ENCODE measurements at places on chromosomes 2 and 18.

GRCh38 chr2:2993172-2993692 is 384.4 kb downstream of the EIPR1 start:
- no peak for DNase-seq

DNA sequence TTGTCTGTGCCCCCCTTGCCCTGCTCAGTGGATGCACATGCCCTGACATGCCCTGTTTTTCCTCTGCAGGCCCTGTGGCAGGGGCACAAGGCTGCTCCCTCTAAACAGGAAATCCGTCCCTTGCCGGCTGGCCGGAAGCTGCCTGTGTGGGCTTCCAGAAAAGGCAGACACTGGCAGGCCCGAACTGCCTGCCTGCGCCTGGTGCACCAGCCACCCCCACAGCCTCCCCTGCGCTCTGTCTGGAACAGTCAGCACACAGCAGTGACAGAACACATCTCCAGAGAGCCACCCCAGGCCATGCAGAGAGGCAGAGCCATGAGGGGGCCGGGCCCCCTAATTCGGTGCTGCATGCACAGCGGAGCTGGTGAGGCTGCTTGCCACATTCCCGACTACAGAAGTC is 33.5 kb downstream of the LOXHD1 start:
- no peak for DNase-seq

GRCh38 chr2:67260343-67261277 is 136.5 kb upstream of the ETAA1 start:
- DNase-seq, result no peak

GRCh38 chr18:39105104-39105503 is 1539.5 kb upstream of the CELF4 start:
- no peak for DNase-seq

GRCh38 chr2:238242731-238243495 is 3.1 kb upstream of the HES6 start:
- no peak for DNase-seq

DNA sequence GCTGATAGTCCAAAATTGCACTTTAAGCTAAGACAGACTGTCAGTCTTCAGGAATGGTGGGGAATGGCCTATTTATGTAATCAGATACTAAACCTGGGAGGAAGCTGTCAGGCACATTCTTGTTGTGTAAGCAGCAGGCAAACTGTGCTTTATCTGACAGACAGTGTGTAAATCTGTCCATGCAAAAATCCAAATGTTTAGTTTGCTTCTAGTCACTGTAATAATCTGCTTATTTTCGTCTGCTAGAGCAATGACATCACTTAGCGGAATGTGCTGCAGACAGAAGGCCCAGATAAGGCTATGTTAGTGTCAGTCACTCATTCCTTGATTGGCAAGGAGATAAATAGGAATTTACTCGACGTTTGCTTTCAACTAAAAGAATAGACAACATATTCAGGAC is 263.5 kb downstream of the ZNF407 start:
- no peak for DNase-seq

GRCh38 chr2:102005989-102006885 is 14.5 kb downstream of the IL1R2 start:
- peak; percentile 52 for DNase-seq

DNA sequence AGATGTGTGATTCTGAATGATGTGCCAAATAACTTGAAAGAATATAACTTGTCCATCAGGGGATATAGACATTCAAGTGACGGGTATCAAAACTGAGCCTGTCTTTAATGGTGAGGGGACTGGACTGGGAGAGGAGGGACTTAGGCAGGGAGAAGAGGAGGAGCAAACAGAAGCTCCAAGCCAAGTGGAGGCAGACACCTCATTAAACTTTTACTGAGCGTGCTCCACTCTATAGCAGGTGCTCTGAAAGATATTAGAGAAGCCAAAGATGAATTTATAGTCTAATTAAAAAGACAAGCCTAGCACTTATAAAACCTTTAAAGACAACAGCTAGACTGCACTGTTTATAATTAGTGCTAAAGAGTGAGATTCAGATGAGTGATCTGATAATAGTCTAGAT is 47.7 kb upstream of the SMAD2 start:
- no peak for DNase-seq

DNA sequence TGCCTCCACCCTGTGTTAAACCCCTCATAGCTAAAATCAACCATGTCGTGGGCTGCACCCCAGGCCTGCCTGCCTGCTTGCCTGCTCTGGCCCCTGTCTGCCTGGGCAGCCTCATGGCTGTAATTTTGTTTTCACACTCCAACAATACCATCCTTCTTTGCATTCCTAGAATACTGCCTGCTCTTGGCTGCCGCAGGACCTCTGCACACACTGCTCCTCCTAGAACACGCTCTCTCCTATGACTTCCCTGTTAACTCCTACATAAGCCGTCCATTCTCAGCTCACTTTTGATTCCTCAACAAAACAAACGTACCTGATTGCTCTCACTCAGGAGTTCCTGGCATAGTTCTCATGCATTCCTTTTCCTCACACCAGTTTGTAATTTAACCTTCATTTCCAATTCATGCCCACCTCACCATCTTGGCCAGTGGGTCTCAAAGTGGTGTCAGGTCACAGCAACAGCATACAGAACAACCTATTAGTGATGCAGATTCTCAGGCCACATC is 2.5 kb downstream of the UXS1 start:
- DNase-seq, result no peak

- DNase-seq, result no peak
Observed at GRCh38 chr2:15337996-15338666, 223.0 kb downstream of the NBAS start.

GRCh38 chr2:190804182-190804795 is 76.3 kb upstream of the GLS start:
- no peak for DNase-seq

GRCh38 chr2:96108541-96109360 is 7.6 kb downstream of the ADRA2B start:
- no peak for DNase-seq

DNA sequence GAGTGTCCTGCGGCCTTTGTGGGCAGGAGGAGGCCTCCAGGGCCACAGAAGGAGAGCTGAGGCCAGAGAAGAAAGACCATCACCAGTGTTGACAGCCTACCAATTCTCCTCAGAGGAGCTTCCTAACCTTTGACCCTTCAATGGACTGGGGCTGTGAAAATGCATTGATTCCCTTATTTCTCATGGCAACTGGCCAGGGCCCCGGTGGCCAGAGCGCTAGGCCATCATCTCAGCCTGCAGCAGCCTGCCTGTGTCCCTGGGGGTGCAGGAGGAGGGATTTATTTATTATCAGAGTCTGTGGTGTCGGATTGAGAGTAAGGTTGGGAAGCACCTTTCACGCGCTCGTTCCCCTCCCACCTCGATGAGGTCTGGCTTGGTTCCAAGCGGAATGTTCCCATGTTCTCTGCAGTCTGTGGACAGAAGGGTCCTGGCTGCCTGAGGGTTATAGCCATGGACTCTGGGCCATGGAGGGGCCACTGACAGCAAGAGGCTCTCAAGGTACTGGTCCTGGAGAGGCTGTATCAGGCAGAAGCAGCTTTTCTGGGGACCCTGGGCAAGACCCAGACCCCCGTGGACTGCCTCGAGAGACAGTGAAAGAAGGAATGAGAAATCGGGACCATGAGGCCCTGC is 53.8 kb downstream of the CYP27C1 start:
- DNase-seq, result no peak

- DNase-seq, result no peak
Observed at GRCh38 chr2:105308382-105309146, 21.0 kb downstream of the TGFBRAP1 start.

DNA sequence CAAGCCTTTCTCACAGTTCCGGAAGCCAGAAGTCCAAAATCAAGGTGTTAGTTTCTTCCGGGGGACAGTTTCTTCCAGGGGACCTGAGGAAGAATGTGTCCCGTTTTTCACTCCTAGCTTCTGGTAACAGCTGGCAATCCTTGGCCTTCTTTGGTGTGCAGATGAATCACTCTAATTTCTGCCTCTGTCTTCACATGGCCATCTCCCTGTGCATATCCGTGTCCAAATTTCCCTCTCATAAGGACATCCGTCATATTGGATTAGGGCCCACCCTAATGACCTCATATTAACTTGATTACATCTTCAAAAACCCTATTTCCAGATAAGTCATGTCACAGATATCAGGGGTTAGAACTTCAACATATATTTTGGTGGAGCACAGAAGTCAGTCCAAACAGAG is 141.4 kb downstream of the ZEB2 start:
- no peak for DNase-seq

DNA sequence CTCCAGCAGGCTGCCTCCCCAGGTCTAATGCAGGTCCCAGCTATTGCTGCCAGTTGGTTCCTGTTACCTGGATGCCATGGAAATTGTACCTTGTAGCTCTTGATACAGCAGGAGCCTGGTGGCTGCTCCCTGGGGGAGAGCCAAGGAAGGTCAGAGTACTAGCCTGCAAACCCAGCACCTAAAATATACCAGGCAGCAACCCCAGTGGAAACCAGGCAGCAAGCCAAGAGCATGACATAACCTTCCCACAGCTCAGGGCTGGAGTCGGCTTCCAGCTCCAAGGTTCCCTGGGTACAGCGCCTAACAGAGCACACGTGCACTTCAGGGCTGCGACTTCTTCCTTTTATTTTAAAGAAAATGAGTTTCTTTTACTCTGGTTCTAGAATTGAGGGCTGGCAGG is 30.3 kb downstream of the TNP1 start:
- DNase-seq, result no peak

GRCh38 chr2:173048897-173049661 is 26.6 kb upstream of the MAP3K20 start:
- DNase-seq, result no peak

DNA sequence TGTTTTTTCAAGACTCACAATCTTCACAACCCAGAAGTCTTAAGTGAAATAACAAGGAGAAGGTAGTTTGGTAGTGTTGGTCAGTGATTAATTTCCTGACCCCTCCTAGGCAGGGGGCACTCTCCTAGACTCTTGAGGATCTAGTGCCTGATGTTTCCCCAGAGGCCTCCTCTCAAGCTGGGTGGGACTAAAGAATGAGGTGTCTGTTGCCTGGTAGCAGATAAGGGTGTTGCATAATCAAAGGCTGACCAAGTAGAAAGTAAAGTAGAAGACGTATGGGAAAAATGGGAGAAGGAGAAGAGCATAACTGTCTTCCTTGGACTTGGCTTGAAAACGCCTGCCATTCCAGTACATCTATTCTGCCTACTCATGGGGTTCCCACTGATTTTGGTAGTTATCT is 37.8 kb downstream of the VIT start:
- no peak for DNase-seq

DNA sequence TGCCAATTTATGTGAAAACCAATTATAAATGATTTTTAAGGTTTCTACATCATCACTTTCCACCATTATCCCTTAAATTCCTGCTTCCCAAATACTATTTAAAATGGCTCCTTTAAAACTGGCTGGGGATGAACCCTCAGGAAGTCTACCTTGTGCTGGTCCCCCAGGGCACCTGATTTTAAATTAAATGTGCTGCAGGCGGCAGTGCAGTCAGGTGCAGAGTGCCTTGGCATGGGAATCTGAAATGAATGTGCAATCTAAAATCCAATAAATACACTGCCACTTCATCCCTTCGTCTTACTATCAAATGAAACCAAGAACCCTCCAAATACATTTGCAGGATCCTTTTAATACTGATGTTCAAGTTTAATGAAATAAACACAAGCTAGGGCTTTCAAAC is 61.8 kb downstream of the C2orf76 start:
- no peak for DNase-seq

DNA sequence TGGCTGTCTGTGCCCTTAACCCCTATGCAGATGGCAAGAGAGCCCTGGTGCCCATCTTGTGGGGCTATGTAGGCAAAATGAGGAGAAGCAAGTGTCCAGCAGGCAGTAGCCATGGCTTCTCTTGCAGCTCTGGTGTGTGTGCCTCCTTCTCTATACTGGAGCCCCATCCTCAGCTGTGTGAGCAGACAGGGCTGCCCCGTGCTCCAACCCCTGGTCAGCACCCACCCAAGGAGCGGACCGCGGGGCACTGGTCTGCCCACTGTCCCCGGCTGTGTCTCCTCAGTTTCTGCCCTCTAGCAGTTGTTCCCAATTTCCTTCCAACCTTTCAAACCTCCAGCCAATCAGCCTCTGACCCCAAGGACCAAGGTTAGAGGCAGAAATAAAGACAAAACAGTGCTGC is 134.9 kb upstream of the GLI2 start:
- DNase-seq, result no peak

- DNase-seq, result peak; percentile 21
Observed at GRCh38 chr2:218727502-218728165, 17.0 kb downstream of the TTLL4 start.

DNA sequence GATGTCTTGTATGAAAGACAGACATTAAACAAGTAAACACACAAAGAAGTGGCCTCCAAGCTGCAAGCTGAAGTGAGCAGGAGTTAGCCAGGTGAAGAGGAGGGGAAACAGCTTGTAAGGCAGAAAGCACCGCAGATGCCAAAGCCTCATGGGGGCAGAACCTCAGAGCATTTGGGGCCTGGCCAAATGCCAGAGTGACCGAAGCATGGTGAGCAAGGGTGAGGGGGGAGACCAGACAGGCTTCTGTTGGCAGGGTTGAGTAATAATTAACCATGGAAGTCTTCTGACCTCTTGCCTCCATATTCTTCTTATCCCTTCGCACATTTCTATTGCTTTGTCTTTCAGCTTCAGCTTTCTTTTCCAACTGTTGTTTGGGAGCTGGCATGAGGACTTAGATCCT is 5.6 kb downstream of the QPCT start:
- DNase-seq, result no peak

- no peak for DNase-seq
Observed at GRCh38 chr2:143937723-143938350, 582.1 kb downstream of the ZEB2 start.

DNA sequence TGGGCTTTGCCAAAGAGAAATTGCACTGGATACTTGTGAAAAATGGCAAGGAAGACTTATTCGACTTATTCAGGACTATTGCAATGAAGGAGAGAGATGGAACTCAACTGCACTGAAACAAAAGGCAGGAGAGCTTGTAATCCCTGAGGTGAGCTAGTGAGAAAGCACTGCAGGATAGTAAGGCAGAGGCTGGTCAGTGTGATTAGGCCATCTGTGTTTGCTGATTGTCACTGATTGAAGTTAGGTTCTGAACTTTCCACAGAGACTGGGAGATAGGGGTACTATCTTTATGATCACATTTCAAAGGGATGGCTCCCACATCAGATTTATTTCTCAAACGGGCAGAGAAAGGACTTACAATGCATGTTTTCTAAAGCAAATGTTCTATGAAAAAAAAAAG is 82.9 kb downstream of the SERPINB8 start:
- no peak for DNase-seq
